ENCODE measurements at places on chromosomes 5 and 9.

GRCh38 chr5:137923856-137924255 lies 34.6 kb downstream of the PKD2L2 start:
- H3K4me1 ChIP-seq = no peaks in the 10 kb centered on the region
- no peak overlapping the region for H3K4me3 ChIP-seq
- no peaks in the 10 kb centered on the region for H3K36me3 ChIP-seq
- H3K27ac ChIP-seq = no peak overlapping the region

DNA sequence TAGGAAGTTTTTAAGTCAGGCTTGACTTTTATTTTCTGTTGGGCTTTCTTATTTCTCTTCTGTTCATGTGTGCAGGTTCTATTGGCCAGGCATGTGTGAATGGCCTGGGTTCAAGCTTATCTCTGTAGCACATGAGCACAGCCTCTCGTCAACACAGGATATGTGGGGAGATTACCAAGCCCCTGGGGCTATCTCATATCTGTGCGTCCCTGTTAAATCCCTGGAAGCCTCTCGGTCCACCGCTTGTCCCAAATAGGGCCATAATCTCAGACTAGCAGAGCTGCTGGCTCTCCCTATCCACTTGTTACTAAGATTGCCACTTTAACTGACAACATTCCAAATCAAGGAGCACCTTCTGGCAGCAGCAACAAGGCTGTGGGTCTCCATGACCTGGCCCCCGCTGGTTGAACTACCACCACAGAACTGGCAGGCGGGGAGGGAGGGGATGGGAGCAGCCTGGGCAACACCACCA lies 28.4 kb upstream of the EBF1 start:
- peaks cover 4% of the 10 kb centered on the region for H3K4me1 ChIP-seq
- no peak overlapping the region for H3K4me3 ChIP-seq
- no peaks in the 10 kb centered on the region for H3K36me3 ChIP-seq
- H3K27ac ChIP-seq = no peak overlapping the region

GRCh38 chr9:97529363-97530076 lies 28.1 kb downstream of the TMOD1 start:
- no peak overlapping the region for H3K4me3 ChIP-seq
- peaks cover 5% of the 10 kb centered on the region for H3K4me1 ChIP-seq
- no peaks in the 10 kb centered on the region for H3K36me3 ChIP-seq
- no peak for DNase-seq

GRCh38 chr5:181001947-181002346 lies 13.3 kb downstream of the BTNL3 start:
- H3K4me1 ChIP-seq = no peaks in the 10 kb centered on the region
- H3K4me3 ChIP-seq = no peak overlapping the region

GRCh38 chr5:64384765-64385164 lies 121.0 kb upstream of the RGS7BP start:
- DNase-seq = no peak
- no peaks in the 10 kb centered on the region for H3K4me1 ChIP-seq
- H3K4me3 ChIP-seq = no peak overlapping the region

DNA sequence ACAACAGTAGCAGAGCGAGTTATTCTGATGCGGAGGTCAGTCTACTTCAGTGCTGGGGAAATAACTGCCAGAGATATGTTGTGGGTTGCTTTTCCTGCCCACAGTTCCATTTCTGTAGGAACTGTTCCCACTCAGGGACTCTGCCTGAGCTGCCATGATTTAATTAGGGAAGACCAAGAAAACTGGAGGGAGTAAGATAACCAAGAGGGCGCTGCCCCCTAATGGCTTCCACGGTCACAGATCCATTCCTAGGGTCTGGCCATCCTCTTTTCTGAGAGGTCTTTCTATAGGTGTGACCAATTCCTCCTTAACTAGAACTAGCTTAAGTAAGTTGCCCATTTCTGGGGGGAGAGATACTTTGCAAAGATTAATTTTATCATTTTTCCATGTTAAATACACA lies 125.9 kb downstream of the APBA1 start:
- H3K36me3 ChIP-seq = no peaks in the 10 kb centered on the region
- H3K27me3 ChIP-seq = peaks cover 16% of the 10 kb centered on the region
- H3K27ac ChIP-seq = no peak overlapping the region
- peaks cover 4% of the 10 kb centered on the region for H3K4me1 ChIP-seq

- H3K36me3 ChIP-seq = no peaks in the 10 kb centered on the region
- no peaks in the 10 kb centered on the region for H3K27me3 ChIP-seq
- no peaks in the 10 kb centered on the region for H3K4me1 ChIP-seq
- DNase-seq = no peak
- H3K4me3 ChIP-seq = no peak overlapping the region
Measured at GRCh38 chr9:116447934-116448333, 239.2 kb upstream of the TRIM32 start.

- H3K4me3 ChIP-seq = no peak overlapping the region
- H3K4me1 ChIP-seq = no peaks in the 10 kb centered on the region
- no peaks in the 10 kb centered on the region for H3K36me3 ChIP-seq
- H3K27ac ChIP-seq = no peak overlapping the region
- H3K27me3 ChIP-seq = peaks cover 5% of the 10 kb centered on the region
Measured at GRCh38 chr5:170201311-170201710, 31.5 kb upstream of the C5orf58 start.

DNA sequence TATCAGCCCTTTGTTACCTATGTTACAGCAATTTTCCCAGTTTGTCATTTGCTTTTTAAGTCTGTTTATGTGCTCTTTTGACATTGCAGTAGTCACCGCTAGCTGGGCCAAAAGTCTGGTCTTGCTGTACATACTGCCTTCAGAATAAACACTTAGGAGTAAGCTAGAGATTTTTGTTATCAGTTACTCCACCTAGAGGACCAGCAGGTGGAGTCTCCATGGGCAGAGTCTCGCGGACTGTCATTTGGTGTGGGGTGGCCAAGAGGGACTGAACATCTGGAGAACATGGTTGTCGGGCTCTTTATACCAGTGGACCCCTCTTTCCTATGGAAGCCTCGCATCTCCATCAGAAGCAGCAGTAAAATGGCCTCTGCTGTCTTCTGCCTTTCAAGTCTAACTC lies 10.8 kb upstream of the MGAT1 start:
- H3K27ac ChIP-seq = no peak overlapping the region
- H3K4me3 ChIP-seq = no peak overlapping the region
- peaks cover 54% of the 10 kb centered on the region for H3K4me1 ChIP-seq
- no peak for DNase-seq
- H3K27me3 ChIP-seq = no peaks in the 10 kb centered on the region

DNA sequence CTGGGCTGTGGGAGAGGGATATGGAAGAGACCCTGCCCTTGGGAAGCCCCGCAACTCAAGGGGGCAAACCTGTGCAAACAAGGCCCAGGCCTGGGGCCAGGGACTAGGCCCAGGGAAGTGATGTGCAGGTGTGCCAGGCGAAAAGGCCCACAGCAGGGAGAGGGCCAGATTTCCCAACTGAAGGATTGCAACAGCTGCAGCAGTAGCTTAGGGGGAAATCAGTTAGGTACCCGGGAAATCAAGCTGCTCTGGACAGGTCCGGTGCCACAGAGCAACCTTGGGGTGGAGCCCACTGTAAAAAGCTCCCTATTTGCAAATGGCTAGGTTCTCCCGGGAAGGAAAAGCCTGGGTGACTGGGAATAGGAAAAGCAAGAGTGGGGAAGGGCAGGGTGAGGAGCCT lies 10.4 kb downstream of the GRIN1 start:
- H3K27me3 ChIP-seq = peaks cover 2% of the 10 kb centered on the region
- H3K4me1 ChIP-seq = peaks cover 4% of the 10 kb centered on the region
- no peak for DNase-seq
- H3K36me3 ChIP-seq = no peaks in the 10 kb centered on the region
- H3K4me3 ChIP-seq = no peak overlapping the region

- H3K4me3 ChIP-seq = no peak overlapping the region
- DNase-seq = no peak
- H3K36me3 ChIP-seq = no peaks in the 10 kb centered on the region
- no peak overlapping the region for H3K27ac ChIP-seq
Measured at GRCh38 chr5:68875351-68875750, 218.5 kb upstream of the SLC30A5 start.

GRCh38 chr5:123647066-123647465 lies 135.1 kb downstream of the CSNK1G3 start:
- no peak overlapping the region for H3K4me3 ChIP-seq
- no peaks in the 10 kb centered on the region for H3K36me3 ChIP-seq
- no peak overlapping the region for H3K27ac ChIP-seq
- no peaks in the 10 kb centered on the region for H3K27me3 ChIP-seq

DNA sequence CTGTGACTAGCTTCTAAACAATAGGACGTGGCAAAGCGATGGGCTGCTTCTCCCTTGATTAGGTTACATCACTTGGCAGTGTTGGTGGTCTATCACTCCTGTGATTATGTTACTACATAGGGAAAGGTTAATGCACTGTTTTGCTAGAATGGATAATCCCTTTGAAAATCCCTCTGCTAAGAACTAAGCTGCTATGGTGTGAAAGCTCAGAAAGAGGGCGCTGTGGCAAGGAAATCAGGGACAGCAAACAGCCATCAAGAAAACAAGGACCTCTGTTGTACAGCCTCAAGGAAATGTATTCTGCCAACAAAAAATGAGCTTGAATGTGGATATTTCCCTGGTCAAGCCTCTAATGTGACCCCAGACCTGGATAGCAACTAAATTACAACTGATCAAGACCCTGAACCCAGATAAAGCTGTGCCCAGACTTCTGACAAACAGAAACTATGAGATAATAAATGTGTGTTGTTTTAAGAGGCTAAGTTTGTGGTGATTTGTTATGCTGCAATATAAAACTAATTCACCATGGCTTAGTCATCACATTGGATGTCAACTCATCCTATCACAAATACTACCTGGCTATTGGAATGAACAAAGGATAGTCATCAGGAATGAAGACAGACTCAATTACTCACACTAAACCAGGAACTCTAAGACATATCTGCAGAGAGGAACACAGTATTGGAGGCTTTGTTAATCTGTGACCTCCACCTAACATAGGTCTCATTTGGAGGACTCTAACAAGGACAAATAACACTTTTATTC lies 1215.9 kb downstream of the EFNA5 start:
- H3K4me3 ChIP-seq = no peak overlapping the region
- no peaks in the 10 kb centered on the region for H3K4me1 ChIP-seq
- no peak overlapping the region for H3K27ac ChIP-seq

DNA sequence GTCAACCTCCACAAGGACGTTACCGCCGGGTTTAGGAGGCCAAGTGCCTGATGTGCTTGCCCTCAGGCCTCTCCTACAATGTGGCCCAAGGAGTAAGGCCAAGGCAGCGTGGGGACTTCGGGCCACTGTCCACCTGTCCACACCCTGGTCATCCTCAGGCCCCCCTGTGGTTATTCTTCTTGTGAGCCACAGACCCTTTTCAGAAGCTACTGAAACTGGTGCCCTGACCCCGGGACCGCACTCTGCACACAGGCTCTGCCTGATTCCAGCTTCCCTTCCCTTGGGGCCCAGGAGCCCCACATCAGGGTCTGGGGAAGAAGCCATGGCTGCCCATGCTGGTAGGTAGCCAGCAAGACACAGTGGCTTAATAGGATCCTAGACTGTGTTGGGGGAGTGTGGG lies 128.8 kb downstream of the OLFM1 start:
- no peaks in the 10 kb centered on the region for H3K4me1 ChIP-seq
- H3K27ac ChIP-seq = no peak overlapping the region
- peaks cover 4% of the 10 kb centered on the region for H3K27me3 ChIP-seq
- H3K36me3 ChIP-seq = no peaks in the 10 kb centered on the region
- H3K4me3 ChIP-seq = no peak overlapping the region

- H3K4me1 ChIP-seq = peaks cover 19% of the 10 kb centered on the region
- H3K4me3 ChIP-seq = no peak overlapping the region
- no peak for DNase-seq
Measured at GRCh38 chr5:113274836-113275414, 159.9 kb downstream of the TSSK1B start.

DNA sequence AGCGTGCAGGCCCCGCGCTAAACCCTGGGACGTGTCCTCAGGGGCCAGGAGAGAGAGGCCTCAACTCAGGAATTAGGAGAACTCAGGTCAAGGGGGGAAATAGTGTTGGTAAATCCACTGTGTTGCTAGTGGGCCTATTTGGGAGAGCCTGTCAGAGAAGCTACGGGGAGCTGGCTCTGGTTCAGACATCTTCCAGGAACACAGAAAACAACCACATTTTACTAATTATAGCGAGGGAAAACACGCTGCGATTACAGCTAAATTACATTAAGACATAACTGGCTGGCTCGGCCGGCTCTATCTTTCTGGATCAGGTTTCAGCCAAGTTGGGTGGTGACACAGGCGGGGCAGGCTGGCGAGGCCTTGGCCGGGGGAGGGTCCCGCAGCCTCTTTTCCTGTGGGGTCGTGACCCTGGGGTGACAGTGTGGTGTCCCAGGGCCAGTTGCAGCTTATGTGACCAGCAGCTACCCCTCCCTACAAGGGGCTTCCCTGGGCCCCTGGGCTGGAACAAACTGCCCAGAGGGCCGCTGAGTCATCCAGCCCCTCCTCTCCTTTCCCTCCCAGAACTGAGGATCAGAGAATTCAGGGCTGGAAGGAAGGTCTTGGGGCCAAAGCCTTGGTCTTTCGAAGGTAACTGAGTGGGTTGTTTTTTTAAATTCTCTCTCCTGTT lies 75.1 kb downstream of the FGF18 start:
- H3K27me3 ChIP-seq = no peaks in the 10 kb centered on the region
- DNase-seq = no peak
- no peaks in the 10 kb centered on the region for H3K36me3 ChIP-seq
- no peak overlapping the region for H3K27ac ChIP-seq
- no peaks in the 10 kb centered on the region for H3K4me1 ChIP-seq

DNA sequence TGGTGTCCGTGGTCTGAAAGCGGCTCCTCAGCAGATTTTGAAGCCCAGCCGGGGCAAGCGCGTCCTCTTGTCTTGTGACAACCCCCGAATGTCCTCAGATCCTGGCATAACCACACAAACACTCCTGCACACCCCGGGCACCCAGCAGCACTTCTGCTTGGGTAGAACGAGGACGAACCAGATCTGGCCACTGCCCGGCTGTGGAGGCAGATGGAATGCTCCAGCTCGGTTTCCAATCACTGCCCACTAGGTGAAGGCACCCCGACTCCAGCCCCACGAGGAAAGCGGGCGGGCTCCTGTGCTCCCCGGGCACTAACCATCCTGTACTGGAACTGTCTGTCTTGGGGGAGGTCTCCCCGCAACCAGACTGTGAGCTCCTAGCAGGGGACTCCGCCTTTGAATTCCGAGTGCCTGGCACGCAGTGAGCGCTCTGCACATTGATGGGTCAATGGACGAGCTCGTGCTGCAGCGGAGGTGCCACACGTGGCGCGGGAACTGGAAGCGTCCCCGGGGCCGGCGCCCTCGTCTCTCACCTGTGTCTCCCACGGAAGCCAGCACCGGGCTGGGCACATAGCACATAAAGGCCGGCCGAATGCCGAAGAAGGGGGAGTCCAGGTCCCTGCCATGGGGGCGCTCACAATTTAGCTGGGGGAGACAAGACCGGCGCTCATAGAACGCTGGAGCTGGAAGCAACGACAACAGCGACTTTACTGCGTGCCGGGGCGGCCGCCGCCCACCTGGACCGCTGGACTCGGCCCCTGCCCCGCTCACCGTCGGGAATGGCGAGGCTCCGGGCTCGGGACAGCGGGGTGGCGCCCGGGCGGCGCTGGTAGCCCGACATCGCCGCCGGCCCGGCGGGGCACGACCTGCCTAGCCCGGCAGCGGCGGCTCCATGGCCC lies 608 bp downstream of the ENTR1 start:
- peak overlapping the region; percentile 92 for H3K4me3 ChIP-seq
- H3K36me3 ChIP-seq = peaks cover 78% of the 10 kb centered on the region
- H3K27me3 ChIP-seq = no peaks in the 10 kb centered on the region
- peak; percentile 32 for DNase-seq
- H3K4me1 ChIP-seq = peaks cover 39% of the 10 kb centered on the region

- H3K27ac ChIP-seq = no peak overlapping the region
- H3K27me3 ChIP-seq = no peaks in the 10 kb centered on the region
- no peak for DNase-seq
- H3K4me3 ChIP-seq = no peak overlapping the region
Measured at GRCh38 chr5:40346901-40347300, 332.8 kb upstream of the PTGER4 start.

- peaks cover 47% of the 10 kb centered on the region for H3K36me3 ChIP-seq
- no peak overlapping the region for H3K27ac ChIP-seq
- DNase-seq = no peak
- no peak overlapping the region for H3K4me3 ChIP-seq
- no peaks in the 10 kb centered on the region for H3K27me3 ChIP-seq
Measured at GRCh38 chr5:10747678-10748622, 13.1 kb downstream of the DAP start.
